ENCODE measurements at places on chromosomes 4 and X.
A peak's percentile ranks its signal among the peaks of the same experiment; 100 is the strongest.

DNA sequence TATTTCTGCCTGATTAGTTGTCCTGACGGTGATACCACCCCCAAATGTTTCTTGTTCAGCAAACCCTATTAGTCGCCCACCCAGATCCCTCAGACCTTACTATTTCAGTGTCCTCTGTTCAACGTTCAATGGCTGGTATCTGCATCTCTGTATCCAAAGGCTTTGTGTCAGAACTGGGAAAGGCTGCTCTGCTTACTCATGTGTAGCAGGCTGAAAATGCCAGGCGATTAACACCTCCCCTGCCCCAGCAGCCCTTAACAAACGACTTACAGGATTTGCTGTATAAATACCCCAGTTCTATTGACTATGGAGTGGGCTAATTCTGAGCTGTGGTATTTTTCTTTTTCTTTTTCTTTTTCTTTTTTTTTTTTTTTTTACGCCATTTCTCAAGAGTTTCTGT is 415.0 kb downstream of the ZNF674 start:
- DNase-seq, result peak; percentile 3

DNA sequence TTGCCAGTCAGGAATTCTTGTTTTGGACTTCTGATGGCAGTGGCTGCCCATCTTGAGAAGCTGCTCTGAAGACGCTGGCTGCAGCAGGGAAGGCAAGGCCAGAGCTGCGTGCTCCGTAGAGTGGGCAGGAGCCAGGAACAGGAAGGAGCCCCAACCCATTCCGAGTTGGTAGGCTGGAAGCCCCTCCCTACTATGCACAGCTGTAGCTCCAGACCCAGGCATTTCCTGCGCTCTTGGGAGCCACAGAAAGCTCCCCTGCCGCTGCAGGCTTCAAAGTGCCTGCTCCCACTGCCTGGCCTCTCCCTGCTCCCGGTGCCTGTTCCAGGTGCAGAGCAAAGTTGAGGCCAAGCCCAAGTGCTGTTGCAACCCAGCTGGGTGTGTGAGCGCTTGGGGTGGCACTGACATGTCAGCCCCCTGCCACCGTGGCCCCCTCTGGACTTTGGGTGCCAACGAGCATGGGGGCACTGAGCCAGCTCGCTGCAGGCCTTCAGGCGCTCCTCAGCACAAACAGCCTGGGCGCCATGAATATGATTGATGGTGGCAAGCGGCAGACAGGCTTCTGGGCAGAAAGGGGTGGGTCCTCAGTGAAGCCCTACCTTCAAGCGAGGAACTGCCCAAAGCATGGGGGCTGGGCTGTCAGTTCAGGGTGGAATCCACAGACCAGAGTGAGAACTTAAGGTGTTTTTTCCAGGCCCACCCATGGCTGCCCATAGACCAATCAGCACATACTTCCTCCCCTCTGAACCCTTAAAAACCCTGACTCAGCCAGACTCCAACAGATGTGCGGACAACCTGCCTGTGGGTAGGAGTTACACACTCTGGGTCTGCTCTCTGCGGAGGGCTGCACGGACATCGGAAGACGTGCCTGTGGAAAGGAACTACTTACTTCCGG is 677.2 kb upstream of the INTU start:
- no peak for DNase-seq

DNA sequence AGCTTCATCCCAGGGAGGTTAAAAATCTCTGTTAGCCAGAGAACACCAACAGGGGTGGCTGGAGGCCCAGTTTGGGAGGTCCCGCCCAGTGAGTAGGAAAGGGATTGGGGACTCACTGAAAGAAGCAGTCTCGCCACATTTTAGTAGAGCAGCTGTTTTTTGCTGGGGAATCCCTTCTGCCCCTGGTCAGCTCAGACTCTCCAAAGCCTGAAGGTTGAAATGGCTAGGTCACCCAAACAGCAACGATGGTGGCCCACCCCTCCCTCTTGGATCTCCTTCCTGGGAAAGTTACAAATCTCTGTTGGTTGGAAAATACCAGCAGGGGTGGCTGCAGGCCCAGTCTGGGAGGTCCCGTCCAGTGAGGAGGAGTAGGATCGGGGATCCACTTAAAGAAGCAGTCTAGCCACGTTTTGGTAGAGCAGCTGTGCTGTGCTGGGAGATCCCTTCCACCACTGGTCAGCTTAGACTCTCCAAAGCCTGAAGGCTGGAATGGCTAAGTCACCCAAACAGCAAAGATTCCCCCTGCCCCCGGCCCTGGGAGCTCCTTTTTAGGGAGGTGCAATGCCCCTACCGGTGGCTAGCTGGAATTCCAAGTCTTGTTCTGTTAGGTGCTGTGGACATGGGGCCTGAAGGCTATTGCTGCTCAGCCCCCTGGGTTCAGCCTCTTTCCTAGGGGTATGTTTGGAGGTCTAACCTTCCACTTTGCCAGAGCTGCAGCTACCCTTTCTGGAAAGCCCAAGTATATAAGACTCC is 40.0 kb upstream of the TEX13A start:
- no peak for DNase-seq

DNA sequence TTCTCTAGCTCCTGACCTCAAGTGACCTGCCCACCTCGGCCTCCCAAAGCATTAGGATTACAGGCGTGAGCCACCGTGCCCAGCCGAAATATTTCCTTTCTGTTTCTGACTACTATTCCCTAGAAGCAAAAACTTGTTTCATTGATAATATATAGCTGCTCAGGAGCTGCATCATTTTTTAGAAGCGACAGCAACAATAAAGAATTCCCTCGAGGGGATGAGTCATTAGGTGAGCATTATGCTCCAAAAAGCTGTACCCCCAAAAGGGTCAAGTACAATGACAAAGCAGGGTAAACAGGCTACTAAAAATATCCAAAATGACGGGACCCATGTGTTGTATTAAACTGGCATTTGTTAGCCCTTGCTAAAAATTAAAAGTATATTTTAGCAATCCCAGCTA is 67.0 kb downstream of the RBM47 start:
- no peak for DNase-seq

GRCh38 chr4:116702949-116703348 is 382.4 kb downstream of the TRAM1L1 start:
- no peak for DNase-seq

- no peak for DNase-seq
These were observed 227.6 kb downstream of the PRDM5 start for GRCh38 chr4:120694973-120695372.

GRCh38 chrX:111743316-111743715 is 62.3 kb downstream of the ALG13 start:
- DNase-seq, result no peak

- DNase-seq, result no peak
These were observed 115.8 kb upstream of the BMPR1B start for GRCh38 chr4:94641702-94642560.

GRCh38 chr4:186920483-186920882 is 196.8 kb upstream of the FAT1 start:
- no peak for DNase-seq

GRCh38 chr4:147378780-147379179 is 102.1 kb upstream of the EDNRA start:
- DNase-seq, result no peak

GRCh38 chr4:73347497-73347896 is 56.6 kb upstream of the ALB start:
- no peak for DNase-seq

- DNase-seq, result no peak
These were observed 25.3 kb downstream of the STIM2 start for GRCh38 chr4:26885912-26886274.

DNA sequence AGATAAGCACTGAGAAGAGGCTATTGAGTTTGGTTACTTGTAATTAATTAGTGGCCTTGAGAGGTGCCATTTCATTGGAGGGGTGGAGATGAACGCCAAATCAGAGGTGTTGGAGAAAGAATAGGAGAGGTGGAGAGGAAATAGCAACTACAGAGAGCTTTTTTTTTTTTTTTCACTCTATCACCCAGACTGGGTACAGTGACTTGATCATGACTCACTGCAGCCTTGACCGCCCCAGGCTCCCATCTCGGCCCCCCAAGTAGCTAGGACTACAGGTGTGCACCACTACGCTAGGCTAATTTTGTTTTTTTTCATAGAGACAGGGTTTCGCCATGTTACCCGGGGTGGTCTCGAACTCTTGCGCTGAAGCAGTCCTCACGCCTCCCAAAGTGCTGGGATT is 5.2 kb downstream of the NHS start:
- no peak for DNase-seq

DNA sequence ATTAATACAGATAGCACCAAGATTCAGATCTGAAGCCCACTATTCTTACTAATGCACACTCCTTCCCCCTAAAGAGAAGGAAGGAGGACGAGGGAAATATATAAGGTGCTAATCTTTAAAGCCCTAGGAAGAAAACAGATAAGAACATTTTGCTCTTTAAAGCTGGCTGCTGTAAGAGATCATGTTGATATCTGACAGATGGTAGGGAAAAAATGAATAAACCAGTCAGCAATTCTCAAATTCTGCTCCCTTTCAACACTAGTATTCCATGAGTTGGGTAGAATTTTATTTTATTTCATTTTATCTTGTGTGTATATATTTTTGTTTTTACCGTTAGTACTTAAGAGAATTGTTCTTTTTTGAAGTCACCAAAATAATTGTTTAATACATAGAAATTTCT is 19.2 kb downstream of the OTC start:
- no peak for DNase-seq

GRCh38 chr4:111064342-111064993 is 441.6 kb upstream of the PITX2 start:
- DNase-seq, result no peak

DNA sequence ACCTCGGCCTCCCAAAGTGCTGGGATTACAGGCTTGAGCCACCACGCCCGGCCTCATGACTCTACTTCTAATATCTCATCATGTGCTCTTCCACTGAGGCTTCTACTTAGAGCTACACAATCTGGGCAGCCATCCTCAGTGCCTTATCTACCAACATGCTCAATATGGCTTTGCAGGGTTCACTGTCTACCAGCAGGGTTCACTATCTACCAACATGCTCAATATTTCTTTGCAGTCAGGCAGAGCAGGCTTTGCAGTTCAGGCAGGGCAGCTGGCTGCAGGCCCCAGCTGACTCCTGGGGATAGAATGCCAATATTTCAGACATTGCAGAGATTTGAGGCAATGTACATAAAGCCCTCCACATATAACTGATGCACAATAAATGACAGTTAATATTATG is 47.5 kb downstream of the PKD2 start:
- DNase-seq, result no peak

DNA sequence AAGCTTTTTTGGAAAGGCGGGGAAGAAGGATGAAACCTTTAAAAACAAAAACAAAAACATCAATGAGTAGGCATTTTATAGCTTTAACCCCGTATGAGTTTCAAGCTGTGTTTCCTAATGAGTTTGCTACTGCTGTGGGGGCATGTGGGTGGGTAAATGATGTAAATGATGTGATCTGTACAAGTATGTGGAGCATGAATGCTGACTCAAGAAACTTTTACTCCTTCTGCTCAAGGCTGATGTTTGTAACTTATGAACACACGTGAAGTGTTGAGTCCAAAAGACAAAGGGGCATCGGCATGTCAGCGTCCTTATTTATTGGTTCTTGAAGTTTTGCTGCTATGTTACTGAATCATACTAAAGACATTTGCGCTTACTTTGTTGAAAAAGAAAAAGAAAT is 76.9 kb downstream of the CLCN4 start:
- DNase-seq, result no peak

- DNase-seq, result no peak
These were observed 49.7 kb downstream of the NELFA start for GRCh38 chr4:1959104-1959384.

GRCh38 chrX:24298191-24298590 is 15.7 kb downstream of the SUPT20HL2 start:
- DNase-seq, result no peak

DNA sequence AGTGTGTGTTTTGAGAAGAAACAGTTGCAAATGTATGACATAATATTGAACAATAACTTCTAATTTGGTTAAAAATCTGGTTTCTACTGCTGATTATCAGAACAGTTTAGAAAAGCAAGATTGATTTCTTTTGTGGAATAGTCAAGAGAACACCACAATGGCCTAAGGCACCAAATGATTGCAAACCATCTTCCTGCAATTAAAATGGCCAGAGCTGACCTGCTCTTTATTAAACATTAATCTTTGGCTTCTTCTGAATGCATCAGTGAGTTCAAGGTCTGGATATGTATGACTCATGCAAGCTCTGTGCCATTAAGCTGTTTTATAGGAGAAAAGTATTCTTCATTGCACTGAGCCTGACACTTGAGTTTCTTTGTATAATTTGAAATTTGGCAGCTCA is 107.8 kb upstream of the PDHA2 start:
- DNase-seq, result no peak

DNA sequence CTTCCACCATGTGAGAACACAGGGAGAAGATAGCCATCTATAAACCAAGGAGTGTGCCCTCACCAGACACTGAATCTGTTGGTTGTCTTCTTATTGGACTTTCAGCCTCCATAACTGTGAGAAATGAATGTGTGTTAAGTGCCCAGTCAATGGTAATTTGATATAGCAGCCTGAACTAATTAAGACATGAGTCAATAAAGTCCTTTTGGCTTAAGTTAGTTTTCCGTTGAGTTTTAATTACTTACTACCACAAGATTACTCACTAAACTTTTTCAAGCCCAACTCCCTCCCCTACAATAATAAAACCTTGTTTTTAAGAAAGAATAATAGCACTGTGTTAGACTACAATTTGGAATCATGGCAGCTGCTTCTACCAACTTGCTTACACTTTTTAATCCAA is 324.2 kb downstream of the PCDH19 start:
- no peak for DNase-seq

DNA sequence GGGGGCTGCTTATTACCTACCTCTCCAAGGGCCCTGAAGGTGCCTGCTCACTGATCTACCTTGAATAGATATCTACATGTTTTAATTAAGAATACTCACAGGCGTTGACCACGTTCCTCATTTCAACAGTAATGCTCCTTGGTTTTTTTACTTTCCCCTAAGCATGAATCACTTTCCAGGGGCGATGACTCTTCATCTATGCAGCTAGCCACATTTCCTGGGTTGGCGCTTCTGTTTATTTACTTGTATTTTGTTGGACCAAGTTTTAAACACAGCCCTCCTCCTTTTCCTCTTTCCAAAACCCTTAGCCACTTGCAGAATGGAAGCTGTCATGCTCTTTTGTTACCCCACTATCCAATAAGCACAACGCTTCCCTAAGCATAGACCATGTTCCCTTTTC is 50.8 kb downstream of the CBLL2 start:
- no peak for DNase-seq

- no peak for DNase-seq
These were observed 508.5 kb downstream of the MID1IP1 start for GRCh38 chrX:39309721-39310152.

DNA sequence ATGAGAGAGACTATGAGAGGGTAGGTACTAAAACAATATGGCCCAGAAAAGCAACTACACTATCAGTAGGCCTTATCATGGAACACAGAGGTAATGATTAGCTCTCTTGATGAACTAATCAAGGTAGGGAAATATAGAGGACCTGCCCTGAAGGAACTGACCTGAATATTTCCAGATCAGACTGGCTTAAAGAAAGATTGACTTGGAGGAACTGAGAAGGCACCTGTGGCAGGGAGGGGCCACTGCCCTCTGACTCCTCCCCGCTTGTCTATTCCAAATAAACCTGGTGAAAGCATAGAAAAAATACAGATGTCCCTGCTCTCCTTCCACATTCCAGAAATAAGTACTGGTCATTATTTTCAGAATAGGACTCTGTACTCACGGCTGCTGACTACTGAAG is 5.5 kb downstream of the RPS6KA6 start:
- no peak for DNase-seq

GRCh38 chr4:38590046-38590445 is 74.0 kb upstream of the KLF3 start:
- no peak for DNase-seq
